T-helper 17 cell (primary cell): ENCODE measurements at places on chromosomes 2 and 18.

DNA sequence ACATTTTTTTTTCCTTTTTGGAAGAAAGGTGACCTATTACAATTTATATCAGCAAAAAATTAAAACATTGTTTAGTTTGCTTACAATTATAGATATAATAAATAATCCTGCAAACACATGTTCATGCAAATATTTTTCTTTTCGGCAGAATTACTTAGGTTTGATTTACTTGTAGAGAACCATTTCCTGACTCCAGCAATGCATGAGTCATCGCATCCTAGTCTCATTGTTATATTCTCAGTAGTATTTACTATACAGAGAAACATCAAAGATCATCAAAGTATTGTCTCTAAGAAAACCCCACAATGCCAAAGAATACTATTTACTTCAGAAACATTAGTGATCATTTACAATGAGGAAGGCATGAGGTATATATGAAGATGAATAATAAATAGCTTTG, 40.4 kb upstream of the MTIF2 start:
- no peak for DNase-seq

GRCh38 chr2:129661935-129662334, 317.5 kb upstream of the RAB6C start:
- DNase-seq = no peak

- DNase-seq = no peak
These were observed 33.7 kb upstream of the LYPD6B start for GRCh38 chr2:149004836-149005235.

DNA sequence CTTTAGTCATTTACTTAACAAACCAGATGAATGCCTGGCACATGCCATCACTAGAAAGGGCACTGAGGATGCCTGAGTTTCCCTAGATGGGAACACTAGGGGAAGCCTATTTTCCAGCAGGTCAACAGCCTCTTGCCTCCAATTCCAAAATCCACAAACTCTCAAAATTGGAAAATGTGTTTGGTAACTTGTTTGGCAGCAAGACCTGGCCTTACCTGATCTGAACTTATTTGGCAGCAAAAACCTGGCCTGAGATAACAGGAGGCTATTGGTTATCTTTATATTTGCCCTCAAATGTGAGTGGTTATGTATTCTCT, 2.6 kb downstream of the LIPG start:
- DNase-seq = no peak

GRCh38 chr2:168742258-168742932, 60.0 kb upstream of the NOSTRIN start:
- DNase-seq = no peak

- no peak for DNase-seq
These were observed 104.3 kb downstream of the MYO5B start for GRCh38 chr18:50090370-50091312.

DNA sequence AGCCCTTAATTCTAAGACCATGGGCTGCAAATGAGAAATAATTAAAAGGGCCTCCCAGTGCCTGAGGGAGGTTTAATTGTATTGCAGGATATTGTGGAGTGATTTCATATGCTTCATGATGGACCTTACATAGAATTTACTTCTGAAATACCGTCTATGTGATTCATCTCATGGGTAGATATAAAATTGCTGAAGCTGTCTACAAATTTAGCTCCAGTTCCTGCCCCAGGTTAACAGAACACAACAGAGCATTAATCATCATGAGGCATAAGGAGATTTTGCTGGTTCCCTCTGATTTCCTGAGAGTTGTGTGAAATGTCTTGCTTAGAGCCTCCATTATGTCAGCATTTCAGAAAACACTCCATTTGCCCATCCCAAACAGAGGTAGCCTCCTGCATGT, 770 bp downstream of the UPP2 start:
- no peak for DNase-seq

DNA sequence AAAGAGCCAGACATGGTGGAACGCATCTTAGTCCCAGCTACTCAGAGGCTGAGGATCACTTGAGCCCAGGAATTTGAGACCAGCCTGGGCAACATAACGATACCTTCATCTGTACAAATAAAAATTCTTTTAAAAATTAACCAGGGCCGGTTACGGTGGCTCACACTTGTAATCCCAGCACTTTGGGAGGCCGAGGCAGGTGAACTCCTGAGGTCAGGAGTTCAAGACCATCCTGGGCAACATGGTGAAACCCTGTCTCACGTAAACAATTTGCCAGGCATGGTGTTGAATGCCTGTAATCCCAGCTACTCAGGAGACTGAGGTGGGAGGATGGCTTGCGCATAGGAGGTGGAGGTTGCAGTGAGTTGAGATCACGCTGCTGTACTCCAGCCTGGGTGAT, 25.8 kb upstream of the KCNG3 start:
- no peak for DNase-seq

DNA sequence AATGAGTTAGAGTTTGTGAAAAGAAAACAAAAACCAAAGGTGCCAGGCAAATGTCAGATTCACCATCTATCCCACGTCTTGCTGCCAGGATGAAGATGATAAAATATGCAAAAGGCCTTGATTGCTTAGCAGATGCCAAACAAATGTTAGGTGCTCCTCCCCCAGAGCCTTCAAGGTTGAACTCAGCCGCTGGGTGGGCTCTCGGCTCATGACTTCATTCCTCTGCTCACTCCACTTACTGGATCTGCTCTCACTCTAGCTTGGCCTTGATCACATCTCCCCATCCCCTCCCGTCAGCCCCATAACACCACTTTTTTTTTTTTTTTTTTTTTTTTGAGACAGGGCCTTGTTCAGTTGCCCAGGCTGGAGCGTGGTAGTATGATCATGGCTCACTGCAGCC, 38.5 kb downstream of the SH2D6 start:
- no peak for DNase-seq

- DNase-seq = no peak
These were observed 128.4 kb downstream of the IRS1 start for GRCh38 chr2:226671141-226671676.

DNA sequence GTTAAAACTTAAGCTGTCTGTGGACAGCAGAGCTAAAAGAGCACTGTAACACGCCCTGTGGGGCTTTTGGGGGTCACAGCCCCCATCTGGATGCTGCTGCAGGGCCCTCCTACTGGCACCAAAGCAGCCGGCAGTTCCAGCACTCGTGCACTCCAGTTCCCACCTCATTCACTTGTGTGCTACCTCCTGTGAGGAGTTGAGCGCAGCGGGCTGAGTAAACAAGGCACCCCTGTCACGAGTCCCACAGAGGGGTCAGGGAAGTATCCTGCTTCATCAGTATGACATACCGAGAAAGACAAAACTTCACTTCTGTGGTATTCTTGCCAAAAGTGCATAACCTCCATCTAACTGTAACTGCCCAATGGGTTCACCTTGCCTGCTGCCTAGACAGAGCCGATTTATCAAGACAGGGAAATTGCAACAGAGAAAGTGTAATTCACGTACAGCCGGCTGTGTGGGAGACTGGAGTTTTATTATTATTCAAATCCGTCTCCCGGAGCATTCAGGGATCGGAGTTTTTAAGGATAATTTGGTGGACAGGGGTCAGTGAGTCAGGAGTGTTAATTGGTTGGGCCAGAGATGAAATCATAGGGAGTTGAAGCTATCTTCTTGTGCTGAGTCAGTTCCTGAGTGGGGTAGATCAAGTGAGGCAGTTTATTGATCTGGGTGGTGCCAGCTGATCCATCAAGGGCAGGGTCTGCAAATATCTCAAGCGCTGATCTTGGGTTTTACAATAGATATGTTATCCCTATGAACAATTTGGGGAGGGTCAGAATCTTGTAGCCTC, 41.6 kb downstream of the TMEM17 start:
- no peak for DNase-seq

GRCh38 chr18:37467002-37467662, 98.5 kb downstream of the CELF4 start:
- no peak for DNase-seq

DNA sequence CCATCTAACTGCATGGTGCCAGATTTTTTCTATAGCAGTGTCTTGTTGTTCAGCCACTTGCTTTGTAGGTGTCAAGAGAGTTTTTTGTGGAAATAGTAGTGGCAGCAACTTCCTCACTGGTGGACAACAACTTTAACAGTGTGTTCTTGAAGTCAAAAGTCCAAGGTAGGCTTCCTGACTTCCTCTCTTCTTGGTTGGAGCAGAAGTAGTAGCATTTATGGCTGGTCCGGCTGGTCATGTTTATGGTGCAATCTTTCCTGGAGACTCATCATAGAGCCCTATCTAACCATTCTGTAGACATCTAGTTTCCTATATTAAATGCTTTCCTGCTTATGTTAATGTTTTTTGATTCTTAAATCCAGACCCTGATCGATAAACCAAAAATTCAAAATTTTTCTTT, 11.7 kb downstream of the GPR75 start:
- DNase-seq = no peak

DNA sequence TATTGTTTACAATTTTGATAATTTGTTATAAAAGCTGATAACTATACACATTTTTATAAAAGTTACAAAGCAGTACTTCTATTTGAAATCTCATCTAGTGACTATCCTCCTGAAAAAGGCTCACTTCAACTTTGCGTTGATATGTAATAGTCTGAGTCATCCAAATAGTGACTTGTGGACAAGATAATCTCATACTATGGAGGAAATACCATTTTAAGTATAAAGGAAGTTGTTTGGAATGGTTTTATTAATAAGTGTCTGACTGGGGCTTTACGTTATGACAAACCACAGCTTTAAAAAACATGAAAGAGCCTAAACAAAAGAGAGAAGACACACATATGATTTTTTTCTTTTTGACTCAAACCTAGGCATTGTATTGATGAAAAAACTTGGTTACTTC, 272.3 kb upstream of the COL3A1 start:
- DNase-seq = no peak

GRCh38 chr2:98454500-98455235, 10.0 kb downstream of the INPP4A start:
- DNase-seq = no peak

GRCh38 chr2:60891180-60891579, 9.8 kb downstream of the REL start:
- no peak for DNase-seq

DNA sequence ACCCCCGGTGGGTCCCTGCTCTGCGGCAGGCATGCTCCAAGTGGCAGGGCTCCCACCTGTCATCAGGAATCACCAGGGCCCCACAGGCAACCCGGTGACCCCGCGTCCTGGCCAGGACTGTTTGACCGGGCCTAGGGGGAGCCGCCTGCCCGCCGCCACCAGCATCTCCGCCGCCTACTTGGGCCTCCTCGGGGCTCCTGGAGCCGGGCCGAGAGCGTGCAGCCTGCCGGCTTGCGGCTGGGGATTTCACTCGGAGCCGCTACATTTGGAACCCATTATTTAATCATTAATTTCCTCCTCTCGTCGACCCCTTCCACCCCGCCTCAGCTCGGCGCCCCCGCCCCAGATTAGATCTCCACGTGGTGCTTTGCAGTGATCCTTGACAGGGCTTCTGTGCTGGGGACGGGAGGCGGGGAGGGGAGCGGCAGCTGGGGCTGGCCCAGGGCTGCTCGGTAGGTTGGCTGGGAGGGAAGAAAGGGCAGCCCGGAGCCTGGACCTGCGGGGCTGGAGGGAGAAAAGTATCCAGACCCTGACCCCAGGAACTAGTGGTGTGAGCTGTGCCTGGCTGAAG, 295.4 kb downstream of the CYP26B1 start:
- DNase-seq = no peak

DNA sequence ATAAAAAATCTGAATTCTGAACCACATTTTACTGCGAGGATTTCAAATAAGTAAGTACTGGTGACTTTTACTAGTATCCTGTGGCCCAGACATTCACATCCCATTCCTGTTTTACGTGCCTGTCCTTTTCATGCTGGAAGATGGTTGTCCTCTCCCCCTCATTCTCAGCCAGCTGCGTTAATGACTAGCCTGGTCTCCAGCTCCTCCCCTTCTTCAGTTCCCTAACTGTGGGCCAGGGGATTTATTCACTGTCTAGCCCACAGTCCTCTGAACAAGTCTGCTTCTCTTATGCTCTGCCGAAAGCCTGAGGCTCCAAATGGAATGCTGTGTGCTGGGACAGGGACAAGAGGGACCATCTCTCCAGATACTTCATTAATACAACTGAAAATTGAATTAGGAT, 373.9 kb downstream of the PTPRM start:
- no peak for DNase-seq

DNA sequence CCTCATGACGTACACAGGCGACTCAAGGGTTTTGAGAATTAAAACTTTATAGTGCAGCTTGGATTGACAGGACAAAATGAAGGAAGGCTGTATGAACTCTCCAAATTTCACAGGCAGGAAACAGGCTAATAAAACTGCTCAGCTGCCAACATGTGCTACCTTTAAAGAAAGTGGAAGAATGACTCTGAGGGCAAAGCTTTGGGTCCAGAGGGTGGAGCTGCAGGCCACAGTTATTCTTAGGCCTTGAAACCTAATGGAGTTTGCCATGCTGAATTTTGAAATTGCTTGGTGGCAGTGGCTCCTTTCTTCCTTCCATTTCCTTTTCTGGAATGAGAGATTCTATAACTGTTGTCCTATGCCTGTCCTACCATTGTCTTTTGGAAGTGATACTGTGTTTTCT, 34.8 kb downstream of the HAT1 start:
- DNase-seq = no peak

DNA sequence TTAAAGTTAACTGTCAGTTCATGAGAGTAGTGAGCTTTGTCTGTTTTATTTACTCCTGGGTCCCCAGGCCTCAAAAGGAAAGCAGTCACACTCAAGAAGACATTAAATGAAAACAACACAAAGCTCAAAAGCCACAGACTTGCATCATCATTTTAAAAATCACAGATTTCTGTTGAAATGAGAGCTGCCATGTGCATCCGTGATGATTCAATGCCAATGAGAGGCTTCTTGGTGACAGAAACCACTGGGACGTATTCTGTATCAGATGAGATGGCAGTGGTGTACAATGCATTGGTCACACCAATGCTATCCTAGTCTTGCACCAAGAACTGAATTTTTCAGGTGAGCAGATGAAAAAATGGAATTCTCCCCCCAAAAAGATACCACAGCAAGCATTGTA, 204.8 kb downstream of the ANAPC1 start:
- no peak for DNase-seq

DNA sequence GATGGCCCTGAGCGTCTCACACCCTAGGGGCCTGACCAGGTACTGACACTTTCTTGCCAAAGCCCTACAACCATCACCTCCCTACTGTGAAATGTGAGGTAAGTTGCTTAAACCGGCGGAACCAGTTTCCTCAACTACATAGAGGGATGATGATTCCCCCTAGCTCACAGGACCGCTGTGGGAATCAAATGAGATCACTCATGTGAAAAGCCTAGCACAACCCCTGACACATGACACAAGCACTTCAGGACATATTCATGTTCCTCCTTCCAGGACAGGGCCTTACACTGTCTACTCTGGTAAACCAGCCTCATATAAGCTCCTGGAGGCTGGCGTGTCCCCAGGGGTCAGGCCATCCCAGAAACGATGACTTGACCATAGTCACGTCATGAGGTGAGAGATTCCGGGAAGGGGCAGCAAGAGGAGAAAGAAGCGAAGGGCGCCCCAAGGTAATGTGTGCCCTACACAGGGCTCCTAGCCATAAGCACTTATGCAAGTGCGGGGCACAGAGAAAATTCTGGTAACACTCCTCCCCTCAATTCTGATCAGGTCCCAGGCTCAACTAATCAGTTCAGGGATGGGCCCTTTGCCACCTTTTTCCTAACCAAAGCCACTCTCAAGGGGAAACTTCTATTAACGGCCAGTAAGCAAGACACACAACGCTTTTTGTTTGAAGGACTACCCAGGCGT, 49.5 kb downstream of the C2orf42 start:
- peak; percentile 28 for DNase-seq
